ENCODE measurements at places on chromosomes 1 and 21.

DNA sequence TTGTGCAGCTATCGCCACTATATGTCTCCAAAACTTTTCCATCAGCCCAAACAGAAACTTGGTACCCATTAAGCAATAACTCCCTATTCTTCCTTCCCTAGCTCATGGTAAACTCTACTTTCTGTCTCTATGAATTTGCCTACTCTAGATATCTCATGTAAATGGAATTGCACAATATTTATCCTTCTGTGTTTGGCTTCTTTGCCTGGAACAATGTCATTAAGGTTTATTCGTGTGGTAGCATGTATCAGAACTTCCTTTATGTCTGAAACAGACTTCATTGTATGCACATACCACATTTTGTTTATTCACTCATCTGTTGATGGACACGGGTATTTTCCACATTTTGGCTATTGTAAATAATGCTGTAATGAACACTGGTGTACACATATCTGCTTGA, 40.7 kb upstream of the CD34 start:
- DNase-seq, result no peak

- DNase-seq, result no peak
These were observed 69.1 kb downstream of the SLC66A1 start for GRCh38 chr1:19381261-19381660.

GRCh38 chr1:27138368-27138767, 16.6 kb downstream of the SLC9A1 start:
- DNase-seq, result no peak

DNA sequence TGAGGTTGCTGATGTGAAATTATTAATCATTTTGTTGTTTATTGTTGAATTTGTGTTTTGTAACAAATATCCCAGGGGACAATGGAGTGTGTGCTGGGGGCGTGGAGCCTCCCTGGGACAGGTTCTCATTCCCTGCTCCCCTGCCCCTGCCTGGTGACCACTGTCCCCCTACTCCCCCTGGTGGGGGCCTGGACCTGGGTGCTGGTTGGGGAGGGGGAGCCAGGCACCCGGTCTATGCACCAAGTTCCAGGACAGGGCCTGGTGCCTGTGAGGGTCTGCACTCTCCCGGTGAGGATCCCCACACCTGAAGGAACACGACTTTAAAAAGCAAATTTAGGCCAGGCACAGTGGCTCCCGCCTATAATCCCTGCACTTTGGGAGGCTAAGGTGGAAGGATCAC, 42.4 kb downstream of the CHD5 start:
- no peak for DNase-seq

GRCh38 chr1:242522996-242523718, 1.3 kb downstream of the PLD5 start:
- no peak for DNase-seq

GRCh38 chr21:39737376-39738000, 7.5 kb upstream of the IGSF5 start:
- DNase-seq, result no peak

GRCh38 chr1:206560007-206560716, 52.1 kb downstream of the EIF2D start:
- no peak for DNase-seq

GRCh38 chr1:71343686-71344416, 263.0 kb upstream of the ZRANB2 start:
- no peak for DNase-seq

DNA sequence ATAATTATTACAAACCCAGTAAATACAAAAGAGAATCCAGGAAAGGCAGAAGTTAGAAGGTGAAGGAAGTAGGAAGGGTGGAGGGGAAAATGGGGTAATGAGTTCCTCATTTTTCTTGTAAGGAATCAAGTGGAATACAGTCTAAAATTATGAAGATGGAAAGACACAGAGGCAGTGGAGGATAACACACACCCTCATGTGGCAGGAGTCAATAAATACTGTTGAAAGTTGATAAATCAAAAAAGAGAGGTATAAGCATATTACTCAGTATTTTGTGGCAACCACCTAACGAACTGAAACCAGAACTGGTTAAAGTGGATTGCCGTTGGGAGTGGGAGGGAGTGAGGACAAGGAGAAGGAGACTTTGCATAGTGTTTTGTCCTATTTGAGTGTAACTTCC, 78.6 kb upstream of the SLC44A3 start:
- peak; percentile 70 for DNase-seq

GRCh38 chr1:86296305-86297205, 99.6 kb downstream of the ODF2L start:
- DNase-seq, result peak; percentile 31

- no peak for DNase-seq
These were observed 12.8 kb upstream of the ALX3 start for GRCh38 chr1:110083061-110083865.

GRCh38 chr1:170735366-170736263, 71.7 kb downstream of the PRRX1 start:
- DNase-seq, result no peak

- DNase-seq, result no peak
These were observed 2.0 kb upstream of the ADPRS start for GRCh38 chr1:36086529-36087232.

DNA sequence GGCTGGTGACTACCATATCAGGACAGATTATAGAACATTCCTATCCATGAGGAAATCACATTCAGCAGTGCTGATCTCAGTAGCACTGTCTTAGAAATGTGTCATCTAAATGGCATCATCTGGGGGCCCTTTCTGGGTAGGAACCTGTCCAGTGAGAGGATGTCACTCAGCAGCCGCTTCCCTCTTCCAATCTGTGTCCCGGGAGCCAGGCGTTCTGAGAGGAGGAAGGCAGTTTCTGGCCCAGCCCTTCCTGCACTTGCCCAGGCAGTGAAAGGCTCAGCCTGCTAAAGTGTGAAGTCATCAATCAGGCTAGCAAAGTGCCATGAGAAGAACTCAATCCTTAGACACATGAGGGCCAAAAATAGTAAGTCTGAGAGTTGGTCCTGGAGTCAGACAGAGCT, 25.6 kb downstream of the RAB4A start:
- no peak for DNase-seq

- DNase-seq, result no peak
These were observed 13.7 kb downstream of the CD2 start for GRCh38 chr1:116767782-116768382.

DNA sequence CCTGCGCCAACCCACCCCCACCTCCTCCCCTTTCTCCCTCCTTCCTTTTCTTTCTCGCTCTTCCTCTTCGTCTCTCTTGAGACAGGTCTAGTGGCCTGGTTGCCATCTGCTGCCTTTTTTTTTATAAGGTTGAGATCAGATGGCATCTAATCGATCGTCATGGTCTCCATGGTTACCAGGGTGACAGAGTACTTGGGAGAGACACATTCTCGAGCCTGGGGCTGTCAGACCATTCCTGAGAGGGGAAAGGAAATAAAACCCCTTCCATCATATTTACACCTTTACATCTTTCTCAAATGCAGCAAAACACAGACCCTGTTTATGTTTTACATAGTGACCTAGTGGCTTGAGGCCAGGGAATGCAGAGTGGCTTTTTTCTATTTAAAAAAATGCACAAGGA, 53.5 kb upstream of the SLC22A15 start:
- DNase-seq, result no peak

- no peak for DNase-seq
These were observed 1.4 kb upstream of the DENND2C start for GRCh38 chr1:114671011-114671938.

DNA sequence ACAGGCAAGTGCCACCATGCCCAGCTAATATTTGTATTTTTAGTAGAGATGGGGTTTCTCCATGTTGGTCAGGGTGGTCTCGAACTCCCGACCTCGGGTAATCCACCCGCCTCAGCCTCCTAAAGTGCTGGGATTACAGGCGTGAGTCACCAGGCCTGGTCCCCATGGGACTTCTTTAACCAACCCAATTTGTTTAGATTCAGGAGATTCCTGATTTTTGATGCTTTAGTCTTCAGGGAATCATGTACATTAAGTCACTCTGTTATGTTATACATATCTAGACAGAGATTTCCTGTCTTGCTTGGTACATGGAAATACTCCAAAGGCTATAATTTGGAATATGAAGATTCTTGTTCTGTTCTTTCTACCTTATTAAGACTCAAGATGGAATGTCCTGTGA, 202.4 kb upstream of the L1TD1 start:
- DNase-seq, result no peak

DNA sequence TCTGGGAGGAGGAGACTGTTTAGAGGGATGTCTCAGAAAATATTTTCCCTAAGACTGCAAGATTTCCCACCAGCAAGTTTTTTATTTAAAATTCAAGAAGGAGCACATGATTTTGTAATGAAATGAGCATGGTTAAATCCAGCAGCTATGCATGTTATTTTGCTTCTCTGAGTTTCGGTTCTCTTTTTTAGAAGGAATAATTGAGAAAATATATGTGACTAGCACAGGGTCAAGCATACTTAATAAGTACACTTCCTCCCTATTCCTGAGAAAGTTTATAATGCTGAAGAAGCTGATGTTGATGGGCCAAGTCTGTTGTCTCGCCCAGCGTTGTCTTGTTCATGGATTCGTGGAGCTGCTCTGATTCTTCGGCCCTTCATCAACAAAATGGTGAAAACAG, 51.2 kb downstream of the EXO1 start:
- DNase-seq, result peak; percentile 36

DNA sequence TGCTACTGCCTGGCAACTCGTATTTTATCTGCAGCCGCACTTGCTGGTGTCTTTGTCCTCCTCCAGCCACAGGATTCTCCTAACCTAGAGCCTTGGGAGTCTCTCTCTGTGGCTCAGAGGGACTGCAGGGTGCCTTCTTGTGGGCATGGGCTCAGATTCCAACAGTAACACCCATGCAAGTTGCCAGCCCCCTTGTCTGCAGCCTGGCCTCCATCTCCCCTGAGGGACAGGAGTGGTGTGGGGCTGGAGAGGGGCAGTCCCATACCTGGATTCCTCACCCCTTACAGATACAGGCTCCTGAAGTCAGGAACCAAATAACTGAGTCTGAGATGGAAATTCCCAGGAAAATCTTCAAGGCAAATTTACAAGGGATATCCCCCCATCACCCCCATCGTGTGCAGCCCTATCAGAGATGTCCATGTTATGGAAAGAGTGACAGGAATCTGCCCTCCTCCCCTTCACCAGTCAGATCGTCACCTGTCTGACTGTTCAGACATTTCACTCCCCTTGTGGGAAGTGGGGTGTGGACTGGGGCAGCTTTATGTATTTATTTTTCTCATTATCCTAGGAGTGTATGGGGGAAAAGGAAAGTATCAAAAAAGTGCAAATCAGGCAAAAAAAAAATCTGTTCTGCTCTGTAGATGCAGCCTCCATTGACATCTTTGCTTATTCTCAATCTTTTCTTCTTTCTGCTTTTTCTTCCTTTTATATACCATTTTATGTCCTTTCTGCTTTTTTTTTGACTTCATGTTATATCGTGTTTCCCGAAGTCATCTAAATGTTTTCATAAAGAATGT, 70.8 kb downstream of the MAN1C1 start:
- DNase-seq, result no peak

DNA sequence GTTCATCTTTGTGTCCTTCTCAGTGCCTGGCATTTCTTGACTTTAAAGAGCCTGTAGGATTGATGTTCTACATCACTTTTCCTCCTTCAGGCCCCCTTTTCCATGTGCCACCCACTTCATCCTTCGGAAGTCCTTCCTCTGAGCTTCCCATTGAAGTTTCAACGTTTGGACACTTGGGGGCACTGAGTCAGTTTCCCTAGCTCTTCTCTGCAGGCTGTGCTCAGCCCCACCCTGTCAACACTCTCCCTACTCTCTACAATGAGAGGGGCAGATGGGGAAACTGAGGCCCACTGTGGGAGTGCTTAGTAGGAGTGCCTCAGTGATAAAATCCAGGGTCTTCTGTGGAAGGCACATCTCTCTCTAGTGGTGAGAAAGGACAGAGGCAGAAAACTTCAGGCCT, 11.9 kb downstream of the KCNJ10 start:
- no peak for DNase-seq

GRCh38 chr1:162292422-162292849, 84.2 kb downstream of the SPATA46 start:
- DNase-seq, result no peak

GRCh38 chr1:164562511-164562910, 3.5 kb downstream of the PBX1 start:
- no peak for DNase-seq

- peak; percentile 46 for DNase-seq
These were observed 43.4 kb upstream of the NBPF3 start for GRCh38 chr1:21396516-21396915.

- DNase-seq, result peak; percentile 26
These were observed 3.3 kb downstream of the USP24 start for GRCh38 chr1:55211863-55212262.

- DNase-seq, result no peak
These were observed 34.2 kb downstream of the CNN3 start for GRCh38 chr1:94892604-94893254.

- no peak for DNase-seq
These were observed 7.1 kb upstream of the USF1 start for GRCh38 chr1:161052899-161053298.

DNA sequence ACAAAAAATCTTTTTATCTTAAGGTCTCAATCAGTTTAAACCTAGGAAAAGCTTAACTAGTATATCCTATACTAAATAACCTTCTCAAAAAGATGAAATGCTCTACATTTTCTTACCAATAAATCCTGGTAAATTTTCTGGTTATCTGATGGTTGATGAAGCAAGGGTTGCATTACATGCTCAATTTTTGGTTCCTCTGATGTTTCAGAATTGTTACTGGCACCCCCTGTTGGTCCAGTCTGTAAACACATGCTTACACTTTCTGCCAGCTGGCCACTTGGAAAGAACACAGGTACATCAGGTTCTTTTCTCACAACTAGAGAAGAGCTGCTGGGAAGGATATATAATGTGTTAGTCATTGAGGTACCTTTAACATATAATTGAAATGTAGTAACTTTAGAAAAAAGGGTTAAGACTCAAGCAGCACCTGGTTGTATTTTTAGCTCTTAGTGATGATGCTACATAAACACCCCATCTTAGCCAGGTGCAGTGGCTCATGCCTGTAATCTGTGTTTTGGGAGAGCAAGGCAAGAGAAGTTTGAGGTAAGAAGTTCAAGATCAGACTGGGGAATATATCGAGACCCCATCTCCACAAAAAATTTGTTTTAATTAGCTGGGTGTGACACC, 30.9 kb upstream of the TAL1 start:
- DNase-seq, result peak; percentile 65

GRCh38 chr1:153771841-153772593, 3.2 kb upstream of the SLC27A3 start:
- no peak for DNase-seq

All from inflammatory macrophage (primary cell).